Activated CD4-positive, alpha-beta T cell treated with anti-CD3 and anti-CD28 coated beads, Interleukin-2, Interleukin-6, amounts not matched to agents 100 ng/mL and 50 ng/mL, durations not matched to agents 16 hours and 8 hours (primary cell): ENCODE measurements at places on chromosomes 11 and 22.

- no peak for DNase-seq
These were observed 5.4 kb downstream of the BEST1 start for GRCh38 chr11:61955422-61956135.

DNA sequence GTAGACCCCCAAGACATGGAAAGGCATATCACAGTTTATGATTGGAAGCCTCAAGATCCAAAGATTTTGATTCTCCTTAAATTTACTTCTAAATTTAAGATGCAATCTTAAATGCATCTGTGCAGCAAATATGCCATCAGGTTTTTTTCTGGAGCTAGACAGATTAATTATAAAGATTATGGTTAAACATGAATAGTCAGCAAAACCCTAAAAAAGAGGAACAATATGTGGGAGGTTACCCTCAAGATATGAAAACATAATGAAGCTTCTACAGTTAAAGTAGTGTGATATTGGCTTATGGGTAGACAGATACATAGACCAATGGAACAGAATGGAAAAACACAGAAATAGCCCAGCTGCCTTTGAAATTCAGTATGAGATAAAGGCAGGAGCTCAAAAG is 31.7 kb downstream of the OR8B12 start:
- no peak for DNase-seq

DNA sequence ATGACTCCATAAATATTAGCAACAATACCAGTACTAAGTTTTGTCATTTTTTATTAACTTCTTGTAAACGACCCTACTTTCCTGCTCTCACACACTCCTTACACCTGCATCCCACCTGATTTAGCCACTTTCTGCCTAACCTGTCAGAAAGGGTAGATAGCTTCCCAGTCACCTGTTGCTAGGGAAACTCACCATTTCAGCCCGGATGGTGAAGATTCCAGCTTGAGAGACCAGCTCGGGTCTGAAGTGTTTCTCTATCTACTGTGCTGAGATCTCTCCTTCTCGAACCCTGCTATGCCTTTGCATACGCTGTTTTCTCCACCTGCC is at the start of gene PARVG:
Gene PARVG (plus strand): TSS at position 220 of the 327 bp plus-strand sequence. CDS start 2,405 bp downstream, outside the sequence.
- peak; percentile 49 for DNase-seq

DNA sequence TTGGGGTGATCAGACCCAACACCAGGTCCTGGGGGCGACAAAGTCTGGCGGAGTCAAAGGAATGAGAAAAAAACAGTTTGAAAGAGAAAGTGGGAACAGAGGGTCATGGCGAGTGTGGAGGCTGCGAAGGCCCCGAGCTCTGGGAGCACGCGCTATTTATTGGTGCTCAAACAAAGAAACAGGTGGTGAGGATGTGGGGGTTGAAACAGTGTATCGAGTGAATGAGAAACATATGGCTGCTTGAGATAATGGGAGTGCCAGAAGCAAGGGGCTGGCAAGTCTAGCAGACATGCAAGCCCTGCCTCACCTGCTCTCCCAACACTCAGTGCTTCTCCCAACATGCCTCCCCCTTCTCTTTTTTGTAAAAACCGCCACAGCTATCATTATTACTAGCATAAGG is 7.8 kb upstream of the DUSP18 start:
- DNase-seq = no peak

DNA sequence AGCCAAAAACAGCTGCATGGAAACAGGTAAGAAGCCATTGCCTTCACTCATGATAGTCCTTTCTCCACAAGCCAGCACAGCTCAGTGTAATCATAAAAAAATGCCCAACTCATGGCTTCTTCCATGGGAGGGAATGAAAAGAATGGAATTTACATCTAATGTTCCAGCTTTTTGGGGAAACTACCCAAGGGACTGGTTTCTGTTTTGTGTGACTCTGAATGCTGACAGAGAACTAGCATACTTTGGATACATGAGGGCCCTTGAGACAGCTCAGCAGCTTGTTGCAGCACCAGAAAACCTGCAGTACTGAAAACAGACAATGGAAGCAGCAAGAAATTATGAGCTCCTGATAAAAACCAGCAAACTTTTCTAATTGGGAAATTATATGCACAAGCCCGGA is 24.2 kb upstream of the HORMAD2 start:
- no peak for DNase-seq
